ENCODE measurements at places on chromosomes 11 and 22.
A peak's percentile ranks its signal among the peaks of the same experiment; 100 is the strongest.

DNA sequence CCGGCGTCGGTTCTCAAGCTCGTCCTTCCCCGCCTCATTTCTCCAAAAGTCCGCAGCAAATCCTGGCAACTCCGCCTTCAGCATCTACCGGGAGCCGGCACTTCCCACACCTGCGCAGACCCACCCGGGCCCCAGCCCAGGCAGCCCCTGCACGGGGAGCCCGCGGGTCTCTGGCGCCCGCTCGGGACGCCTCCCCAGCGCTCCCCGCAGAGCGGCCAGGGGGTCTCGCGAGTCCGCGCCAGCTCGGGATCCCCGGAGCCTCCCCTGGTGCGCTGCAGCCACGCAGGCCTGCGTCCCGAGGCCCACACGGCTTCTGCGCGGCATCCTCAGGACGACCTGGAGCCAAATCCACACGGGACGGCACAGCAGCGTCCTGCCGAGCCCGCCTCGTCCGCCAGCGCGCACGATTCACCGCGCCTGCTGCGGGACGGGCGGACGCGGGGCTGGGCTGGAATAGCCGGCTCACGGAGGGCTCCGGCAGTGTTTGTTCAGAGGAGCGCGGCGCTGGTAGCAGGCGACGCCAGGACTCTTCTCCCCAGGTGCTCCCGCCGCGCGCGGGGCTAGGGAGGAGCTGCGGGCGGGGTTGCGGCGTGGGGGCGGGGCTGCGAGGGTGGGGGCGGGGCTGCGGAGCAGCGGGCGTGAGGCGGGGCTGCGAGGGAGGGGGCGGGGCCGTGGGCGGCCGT lies 816 bp upstream of the PHRF1 start:
- no peaks in the 10 kb centered on the region for H3K36me3 ChIP-seq

DNA sequence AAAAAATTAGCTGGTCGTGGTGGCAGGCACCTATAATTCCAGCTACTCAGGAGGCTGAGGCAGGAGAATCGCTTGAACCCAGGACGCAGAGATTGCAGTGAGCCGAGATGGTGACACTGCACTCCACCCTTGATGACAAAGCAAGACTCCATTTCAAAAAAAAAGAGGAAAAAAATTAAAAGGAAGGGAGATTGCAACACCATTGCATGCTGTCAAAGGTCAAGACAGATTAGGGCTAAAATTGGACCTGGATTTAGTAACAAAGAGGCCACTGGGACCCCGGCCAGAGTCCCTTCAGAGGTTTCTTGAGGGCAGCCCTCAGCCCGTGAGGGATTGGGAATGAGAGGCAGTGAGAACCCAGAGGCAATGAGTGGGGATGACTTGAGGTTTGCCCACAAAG lies 8.2 kb upstream of the MAFF start:
- H3K36me3 ChIP-seq, result peaks cover 2% of the 10 kb centered on the region
- peaks cover 11% of the 10 kb centered on the region for H3K27me3 ChIP-seq

- H3K36me3 ChIP-seq, result peaks cover 21% of the 10 kb centered on the region
- no peak overlapping the region for H3K4me3 ChIP-seq
- no peak overlapping the region for H3K27ac ChIP-seq
- H3K4me1 ChIP-seq, result peaks cover 21% of the 10 kb centered on the region
- DNase-seq, result no peak
These were observed 45.8 kb upstream of the CYP2D6 start for GRCh38 chr22:42176255-42176915.

DNA sequence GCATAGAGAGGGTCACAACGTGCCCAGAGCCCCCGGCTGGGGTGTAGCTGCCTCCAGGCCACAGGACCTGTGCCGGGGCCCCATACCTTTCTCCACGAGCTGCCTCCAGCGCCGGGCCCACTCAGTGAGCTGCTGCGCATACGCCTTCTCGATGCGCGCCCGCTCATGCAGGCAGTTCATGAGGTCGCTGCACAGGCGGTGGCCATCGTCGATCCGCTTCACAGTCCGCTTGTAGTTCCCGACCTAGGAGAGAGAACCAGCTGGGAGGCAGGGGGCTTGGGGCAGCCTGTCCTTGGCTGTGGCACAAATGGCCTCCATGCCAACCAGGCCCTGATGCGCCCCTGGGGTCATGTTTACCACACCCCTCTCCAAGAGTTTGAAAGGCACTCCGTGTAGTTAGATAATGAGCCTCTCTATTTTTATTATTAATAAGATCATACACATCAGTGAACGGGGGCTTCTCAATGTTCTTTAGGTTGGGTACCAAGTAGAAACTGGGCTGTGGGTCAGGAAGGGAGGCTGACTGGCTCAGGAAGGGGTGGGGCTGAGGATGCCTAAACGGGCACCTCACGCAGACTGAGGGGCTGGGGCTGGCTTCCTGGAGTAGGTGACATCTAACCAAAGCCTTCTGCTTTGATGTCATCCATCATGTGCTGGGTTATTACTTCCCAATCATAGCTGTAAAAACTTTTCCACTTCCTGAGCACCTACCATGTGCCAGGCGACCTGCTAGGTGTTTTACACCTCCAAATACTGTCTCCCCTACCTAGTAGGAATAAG lies 36.5 kb upstream of the ARFGAP3 start:
- no peaks in the 10 kb centered on the region for H3K27me3 ChIP-seq
- no peak overlapping the region for H3K4me3 ChIP-seq
- H3K36me3 ChIP-seq, result peaks cover 5% of the 10 kb centered on the region
- H3K4me1 ChIP-seq, result peaks cover 51% of the 10 kb centered on the region
- H3K27ac ChIP-seq, result peak overlapping the region; percentile 84
- no peak for DNase-seq

- no peaks in the 10 kb centered on the region for H3K27me3 ChIP-seq
- peaks cover 11% of the 10 kb centered on the region for H3K36me3 ChIP-seq
- H3K27ac ChIP-seq, result no peak overlapping the region
- H3K4me3 ChIP-seq, result no peak overlapping the region
- no peaks in the 10 kb centered on the region for H3K4me1 ChIP-seq
These were observed 62.5 kb upstream of the SUSD2 start for GRCh38 chr22:24118689-24119384.

DNA sequence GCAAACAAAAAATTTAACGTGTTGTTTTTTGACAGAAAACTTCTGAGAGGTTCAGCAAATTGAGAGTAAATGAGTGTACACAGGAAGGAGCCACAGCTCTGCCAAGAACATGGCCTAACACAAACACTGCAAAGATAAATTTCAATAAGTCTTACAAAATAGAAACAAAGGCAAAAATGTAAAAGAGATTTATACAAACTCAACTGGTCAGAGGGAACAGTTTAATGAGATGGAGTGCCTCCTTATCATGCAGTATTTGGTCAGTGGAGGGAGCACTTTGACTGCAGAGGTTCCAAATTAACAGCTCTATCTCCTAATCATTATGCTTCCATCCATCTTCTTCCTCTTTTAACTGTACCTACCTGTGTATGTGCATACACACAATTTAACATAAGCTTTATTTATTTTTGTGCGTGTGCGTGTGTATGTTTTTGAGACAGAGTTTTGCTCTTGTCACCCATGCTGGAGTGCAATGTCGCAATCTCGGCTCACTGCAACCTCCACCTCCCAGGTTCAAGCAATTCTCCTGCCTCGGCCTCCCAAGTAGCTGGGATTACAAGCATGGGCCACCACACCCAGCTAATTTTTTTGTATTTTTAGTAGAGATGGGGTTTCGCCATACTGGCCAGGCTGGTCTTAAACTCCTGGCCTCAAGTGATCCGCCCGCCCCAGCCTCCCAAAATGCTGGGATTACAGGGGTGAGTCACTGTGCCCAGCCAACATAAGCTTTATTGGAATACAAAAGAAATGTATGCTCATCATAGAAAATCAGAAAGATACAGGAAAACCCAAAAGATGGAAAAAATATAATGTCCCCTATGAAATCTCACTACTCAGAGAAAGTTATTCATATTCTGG lies 111.9 kb downstream of the MRTFA start:
- DNase-seq, result no peak
- H3K4me3 ChIP-seq, result no peak overlapping the region
- peaks cover 8% of the 10 kb centered on the region for H3K4me1 ChIP-seq
- H3K27me3 ChIP-seq, result no peaks in the 10 kb centered on the region
- H3K27ac ChIP-seq, result no peak overlapping the region
- H3K36me3 ChIP-seq, result no peaks in the 10 kb centered on the region

GRCh38 chr11:45163956-45164575 lies 17.6 kb downstream of the PRDM11 start:
- DNase-seq, result no peak
- H3K27me3 ChIP-seq, result no peaks in the 10 kb centered on the region
- peaks cover 6% of the 10 kb centered on the region for H3K36me3 ChIP-seq
- no peak overlapping the region for H3K27ac ChIP-seq

- no peak overlapping the region for H3K4me3 ChIP-seq
- no peak for DNase-seq
- H3K4me1 ChIP-seq, result no peaks in the 10 kb centered on the region
- peaks cover 3% of the 10 kb centered on the region for H3K27me3 ChIP-seq
These were observed 328.1 kb upstream of the MPPED2 start for GRCh38 chr11:30914143-30914762.

- H3K27ac ChIP-seq, result no peak overlapping the region
- no peak for DNase-seq
- H3K36me3 ChIP-seq, result no peaks in the 10 kb centered on the region
- no peaks in the 10 kb centered on the region for H3K4me1 ChIP-seq
- peaks cover 1% of the 10 kb centered on the region for H3K27me3 ChIP-seq
- no peak overlapping the region for H3K4me3 ChIP-seq
These were observed 38.2 kb upstream of the PANX1 start for GRCh38 chr11:94090401-94090800.

DNA sequence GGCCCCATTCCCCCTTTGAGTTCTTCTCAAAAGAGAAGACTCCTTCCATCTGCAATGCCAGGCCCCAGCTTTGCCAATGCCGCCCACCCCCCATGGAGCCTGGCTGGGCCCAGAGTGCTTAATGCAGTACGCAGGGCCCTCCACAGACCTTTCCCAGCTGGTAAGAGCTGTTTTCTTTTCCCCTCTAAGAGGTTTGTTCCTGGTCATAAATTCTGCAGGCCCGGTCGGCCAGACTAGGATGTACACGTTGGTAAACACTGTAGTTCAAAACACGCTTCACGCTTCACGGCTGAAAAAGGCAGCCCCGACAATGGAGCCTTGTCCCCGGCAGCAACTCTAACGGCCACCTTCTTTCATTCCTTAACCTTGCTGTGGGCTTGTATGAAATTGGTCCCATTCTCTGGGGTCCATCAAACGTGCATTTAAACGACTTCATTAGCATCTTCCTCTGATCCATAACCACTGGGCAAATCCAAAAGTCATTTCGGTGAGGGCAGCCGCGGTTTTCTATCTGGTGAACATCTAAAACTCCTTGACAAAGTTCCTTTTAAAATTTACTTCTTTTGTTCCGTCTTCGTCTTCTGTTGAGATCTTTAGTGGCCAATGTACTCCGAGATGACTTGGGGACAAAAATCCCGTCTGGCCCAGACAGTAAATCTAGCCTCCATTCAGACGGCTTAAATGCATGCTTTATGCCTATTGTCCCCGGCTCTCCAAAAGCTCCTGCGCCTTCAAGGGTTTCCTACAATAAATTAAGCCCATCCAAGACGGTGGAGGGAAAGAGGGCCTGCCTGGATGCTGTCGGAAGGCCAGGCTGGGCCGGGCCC lies 60.0 kb upstream of the MYEOV start:
- no peak for DNase-seq
- peaks cover 6% of the 10 kb centered on the region for H3K27me3 ChIP-seq
- H3K4me1 ChIP-seq, result peaks cover 2% of the 10 kb centered on the region

GRCh38 chr22:42747701-42748513 lies 27.2 kb upstream of the A4GALT start:
- no peak for DNase-seq
- no peaks in the 10 kb centered on the region for H3K36me3 ChIP-seq
- H3K4me1 ChIP-seq, result peaks cover 5% of the 10 kb centered on the region
- peaks cover 5% of the 10 kb centered on the region for H3K27me3 ChIP-seq
- H3K4me3 ChIP-seq, result no peak overlapping the region

GRCh38 chr11:35245056-35245455 lies 106.1 kb downstream of the CD44 start:
- no peaks in the 10 kb centered on the region for H3K4me1 ChIP-seq
- DNase-seq, result no peak
- no peaks in the 10 kb centered on the region for H3K27me3 ChIP-seq

- no peak overlapping the region for H3K4me3 ChIP-seq
- peaks cover 28% of the 10 kb centered on the region for H3K27me3 ChIP-seq
- DNase-seq, result no peak
- no peak overlapping the region for H3K27ac ChIP-seq
These were observed 122.3 kb downstream of the BRD1 start for GRCh38 chr22:49705216-49705971.

DNA sequence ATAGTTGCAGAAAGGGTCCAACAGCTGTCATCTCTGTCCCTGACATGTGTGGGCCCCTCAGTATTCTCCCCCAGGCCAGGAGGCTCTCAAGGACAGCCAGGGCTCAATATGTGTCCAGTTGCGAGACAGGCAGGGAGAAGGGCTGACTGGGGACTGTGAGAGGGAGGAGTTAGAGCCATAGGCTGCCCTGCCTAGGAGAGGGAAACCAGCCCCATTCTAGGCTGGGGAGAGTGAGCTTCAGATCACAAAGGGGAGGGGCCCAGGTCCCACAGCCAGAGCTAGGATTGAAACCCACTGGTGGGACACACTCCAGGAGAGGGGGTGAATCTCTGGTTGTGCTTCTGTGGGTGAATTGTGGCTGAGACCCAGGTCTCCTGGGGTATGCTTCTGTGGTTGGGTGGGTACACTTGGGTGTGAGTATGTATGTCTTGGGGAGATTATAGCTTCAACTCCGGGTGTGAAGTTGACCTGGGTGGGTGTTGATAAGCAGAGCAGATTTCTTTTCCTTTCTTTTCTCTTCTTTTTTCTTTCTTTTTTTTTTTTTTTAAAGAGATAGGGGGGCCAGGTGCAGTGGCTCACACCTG lies 2.1 kb upstream of the CARNS1 start:
- no peak for DNase-seq
- H3K27ac ChIP-seq, result peak overlapping the region; percentile 15
- H3K4me1 ChIP-seq, result peaks cover 63% of the 10 kb centered on the region
- H3K27me3 ChIP-seq, result no peaks in the 10 kb centered on the region
- H3K4me3 ChIP-seq, result peak overlapping the region; percentile 45

GRCh38 chr22:47000888-47001287 lies 238.4 kb downstream of the TBC1D22A start:
- peaks cover 15% of the 10 kb centered on the region for H3K4me1 ChIP-seq
- H3K4me3 ChIP-seq, result no peak overlapping the region
- no peaks in the 10 kb centered on the region for H3K27me3 ChIP-seq
- H3K36me3 ChIP-seq, result peaks cover 13% of the 10 kb centered on the region
- DNase-seq, result no peak

DNA sequence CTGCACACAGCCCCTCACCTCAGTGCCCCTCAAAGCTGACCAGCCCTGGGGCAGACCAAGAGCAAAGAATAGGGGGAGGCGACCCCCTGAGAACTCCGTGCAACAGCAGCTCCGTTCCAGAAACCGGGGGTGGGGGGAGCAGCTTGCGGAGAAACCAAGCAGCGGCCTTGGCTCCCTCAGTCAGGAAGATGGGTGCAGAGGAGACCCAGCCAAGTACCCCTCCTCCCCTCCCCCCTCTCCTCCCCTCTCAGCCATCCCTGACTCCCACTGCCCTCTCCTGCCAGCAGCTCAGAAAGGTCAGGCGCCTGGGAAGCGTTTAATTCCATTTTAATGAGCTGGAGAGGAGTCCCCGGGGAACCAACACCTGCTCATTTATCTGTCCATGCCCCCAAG lies 78.9 kb downstream of the PDE2A start:
- no peak overlapping the region for H3K27ac ChIP-seq
- no peak for DNase-seq
